Activated CD4-positive, CD25-positive, alpha-beta regulatory T cell (primary cell): ENCODE measurements at places on chromosomes 2 and 18.

DNA sequence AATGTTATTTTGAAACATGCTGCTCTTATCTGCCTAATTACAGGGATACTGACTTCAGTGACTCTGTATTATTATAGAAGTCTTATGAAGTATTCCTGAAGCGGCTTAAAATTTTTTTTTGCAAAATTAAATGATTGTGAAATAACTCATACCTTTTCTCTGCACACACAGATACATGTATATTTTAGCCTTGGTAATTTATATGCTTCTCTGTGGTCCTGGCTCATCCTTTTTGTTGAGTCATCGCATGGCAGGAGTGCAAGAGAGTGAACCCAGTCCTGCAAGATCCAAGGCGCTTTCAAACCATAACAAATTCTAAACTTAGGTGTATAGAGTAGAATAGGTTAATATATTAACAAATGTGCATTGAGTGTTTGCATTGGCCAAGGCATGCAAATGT lies 8.6 kb downstream of the CCNT2 start:
- no peak for DNase-seq

DNA sequence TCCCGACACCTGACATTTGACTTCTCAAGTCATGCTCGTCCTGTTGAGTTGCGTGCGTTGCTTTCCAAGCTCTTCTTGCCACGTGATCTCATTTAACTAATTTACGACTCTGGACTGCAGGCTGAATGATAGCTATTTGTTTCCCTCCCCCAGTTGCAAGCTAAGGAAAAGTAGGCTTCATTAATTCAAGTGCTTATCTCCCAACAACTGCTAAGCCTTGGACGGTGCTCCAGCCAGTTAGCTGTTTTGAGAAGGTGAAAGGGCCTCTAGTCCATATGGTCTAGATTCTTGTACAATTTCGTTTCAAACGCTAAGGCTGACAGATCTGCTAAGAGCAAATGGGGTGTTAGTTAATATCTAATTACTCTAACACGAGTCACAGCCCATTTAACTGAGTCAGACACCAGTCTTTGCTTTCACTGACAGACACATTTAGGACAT lies 21.1 kb downstream of the GPR45 start:
- no peak for DNase-seq

DNA sequence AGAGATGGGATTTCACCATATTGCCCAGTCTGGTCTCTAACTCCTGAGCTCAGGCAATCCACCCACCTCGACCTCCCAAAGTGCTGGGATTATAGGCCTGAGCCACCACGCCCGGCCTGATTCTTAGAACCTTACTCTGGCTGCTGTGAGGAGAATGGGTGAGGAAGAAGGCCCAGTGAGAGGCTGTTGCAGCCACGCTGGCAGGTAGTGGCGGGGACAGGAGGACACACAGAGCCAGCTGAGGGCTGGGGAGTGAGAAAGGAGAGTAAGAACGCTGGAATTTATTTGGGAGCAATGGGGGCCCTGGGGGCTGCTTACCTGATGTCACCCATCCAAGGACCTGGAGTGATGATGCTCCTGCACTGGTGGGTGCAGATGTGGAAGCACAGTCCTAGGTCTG lies 153.8 kb upstream of the SIX3 start:
- no peak for DNase-seq

GRCh38 chr2:17594533-17595401 lies 54.3 kb downstream of the VSNL1 start:
- DNase-seq: no peak

- DNase-seq: no peak
Observed at GRCh38 chr2:200297100-200297499, 9.4 kb upstream of the SPATS2L start.

DNA sequence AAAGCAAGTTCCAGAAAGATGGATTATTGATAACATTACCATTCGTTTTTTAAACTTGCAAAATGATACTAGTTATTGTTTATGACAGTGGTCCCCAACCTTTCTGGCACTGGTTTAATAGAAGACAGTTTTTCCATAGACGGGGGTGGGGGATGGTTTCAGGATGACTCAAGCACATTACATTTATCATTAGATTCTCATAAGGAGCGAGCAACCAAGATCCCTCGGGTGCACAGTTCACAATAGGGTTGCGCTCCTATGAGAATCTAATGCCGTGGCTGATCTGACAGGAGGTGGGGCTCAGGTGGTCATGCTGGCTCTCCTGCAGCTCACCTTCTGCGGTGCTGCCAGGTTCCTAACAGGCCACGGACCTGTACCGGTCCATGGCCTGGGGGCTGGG lies 86.2 kb downstream of the BCL2 start:
- no peak for DNase-seq

DNA sequence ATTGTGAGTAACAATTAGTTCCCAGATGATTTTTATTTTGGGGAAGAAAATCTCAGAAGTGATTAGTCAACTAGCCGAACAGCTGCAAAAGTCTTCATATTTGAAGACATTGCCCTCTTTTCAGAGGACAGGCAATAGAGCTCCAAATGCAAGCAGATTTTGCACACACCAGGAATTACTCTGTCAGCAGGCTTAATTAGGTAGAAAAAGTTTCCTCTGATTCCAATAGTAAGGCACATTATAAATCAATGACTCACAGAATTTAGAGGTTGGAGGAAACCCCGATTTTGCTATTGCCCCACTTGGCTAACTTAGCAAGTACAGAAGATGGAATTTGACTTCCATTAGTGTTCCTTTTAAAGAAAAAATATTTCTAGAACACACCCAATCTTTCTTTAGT lies 30.7 kb upstream of the SCN1A start:
- no peak for DNase-seq
